Omental fat pad (tissue), 4 donors: ENCODE measurements at places on chromosomes 16 and 17. TPM values are rescaled to one million over a fixed set of nuclear protein-coding genes. Genes with fewer than 3 reads are reported as not detected.

The CLTC gene
- total RNA-seq: 217 TPM

- no peak for DNase-seq
Observed at GRCh38 chr17:79249929-79250521, 175.4 kb downstream of the ENGASE start.

- no peak for DNase-seq
Observed at GRCh38 chr17:82299452-82299851, 18.0 kb downstream of the CD7 start.

The SLC6A4 gene
- 1.3 TPM for total RNA-seq

DNA sequence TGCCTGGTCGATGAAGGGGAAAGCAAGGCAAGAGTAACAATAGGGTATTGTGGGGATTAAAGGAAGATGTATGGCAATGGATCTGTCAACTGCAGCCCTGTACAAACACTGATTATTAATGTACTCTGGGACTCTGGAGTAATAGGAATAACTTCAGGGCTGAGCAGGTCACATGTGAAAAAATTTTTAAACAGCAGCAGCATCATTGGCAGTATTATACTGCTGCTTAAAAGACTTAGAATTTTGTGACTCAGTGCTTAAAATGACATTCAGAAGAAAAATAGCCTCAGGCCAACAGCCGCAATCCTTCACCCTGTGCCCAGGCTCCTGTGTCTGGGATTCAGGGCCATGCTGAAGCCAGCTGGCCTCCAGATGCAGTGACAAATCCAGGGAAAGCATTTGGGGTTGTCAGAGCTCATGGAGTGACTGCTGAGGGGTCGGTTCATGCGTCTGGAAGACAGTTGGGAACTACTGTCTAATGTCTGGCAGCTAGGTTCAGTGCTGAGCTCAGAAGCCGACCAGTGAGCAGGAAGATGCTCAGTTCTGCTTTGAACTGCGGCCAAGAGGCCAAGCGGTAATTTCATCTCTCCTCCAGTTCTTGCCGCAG lies 22.2 kb downstream of the TEX2 start:
- DNase-seq: no peak

The NPIPB6 gene
- 3.1 TPM for total RNA-seq

DNA sequence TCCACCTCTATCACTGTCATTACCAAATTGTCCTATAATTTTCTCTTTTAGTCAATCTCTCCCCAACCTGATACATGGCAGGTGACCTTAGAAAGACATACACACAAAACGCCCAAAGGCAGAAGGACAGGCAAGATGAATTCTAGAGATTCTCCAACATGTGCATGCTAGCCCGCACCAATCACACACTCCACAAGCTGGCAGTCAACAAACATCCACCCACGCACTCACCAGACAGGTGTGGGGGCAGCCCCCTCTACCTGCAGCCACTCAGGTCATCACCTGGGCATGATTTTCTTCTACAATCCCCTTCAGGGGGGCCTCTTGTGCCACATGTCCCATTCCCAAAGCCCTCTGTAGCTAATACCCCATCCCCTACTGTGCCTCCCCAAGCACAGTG lies 9.5 kb downstream of the MPP2 start:
- no peak for DNase-seq

The MPHOSPH6 gene
- 33.6 TPM for total RNA-seq

DNA sequence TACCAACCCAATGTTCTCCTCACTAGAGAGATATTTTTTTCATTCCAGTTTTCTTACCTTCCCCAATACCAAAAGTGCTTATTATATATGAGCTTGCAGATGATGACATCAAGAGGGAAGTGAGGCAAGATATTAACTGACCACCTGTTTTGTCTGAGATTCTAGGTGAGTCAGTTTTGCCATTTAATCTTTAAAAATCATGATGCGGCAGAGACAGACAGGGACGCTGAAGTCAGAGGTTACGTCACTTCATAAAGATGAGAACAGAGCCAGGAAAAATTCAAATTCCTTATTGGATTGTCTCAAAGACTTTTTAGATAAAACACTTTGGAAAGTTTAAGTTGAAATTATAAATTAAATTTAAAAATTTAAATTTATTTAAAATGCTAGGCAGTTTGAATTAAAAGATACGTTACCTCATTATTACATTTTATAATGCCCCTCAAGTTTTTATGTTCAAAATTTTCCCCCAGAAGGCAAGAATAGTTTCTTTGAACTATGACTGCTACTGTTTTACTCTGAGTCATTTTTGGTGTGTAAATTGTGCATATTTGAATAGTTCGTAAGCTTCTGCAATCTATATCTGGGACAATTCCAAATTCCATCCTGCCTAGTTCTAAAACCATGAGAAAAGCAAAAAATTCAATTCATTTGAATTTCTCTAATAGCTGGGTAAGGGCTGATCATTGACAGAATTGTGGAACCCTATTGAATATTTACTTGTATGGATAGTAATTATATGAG lies 839.6 kb upstream of the GOT2 start:
- no peak for DNase-seq

The EPN3 gene
- total RNA-seq: not detected

DNA sequence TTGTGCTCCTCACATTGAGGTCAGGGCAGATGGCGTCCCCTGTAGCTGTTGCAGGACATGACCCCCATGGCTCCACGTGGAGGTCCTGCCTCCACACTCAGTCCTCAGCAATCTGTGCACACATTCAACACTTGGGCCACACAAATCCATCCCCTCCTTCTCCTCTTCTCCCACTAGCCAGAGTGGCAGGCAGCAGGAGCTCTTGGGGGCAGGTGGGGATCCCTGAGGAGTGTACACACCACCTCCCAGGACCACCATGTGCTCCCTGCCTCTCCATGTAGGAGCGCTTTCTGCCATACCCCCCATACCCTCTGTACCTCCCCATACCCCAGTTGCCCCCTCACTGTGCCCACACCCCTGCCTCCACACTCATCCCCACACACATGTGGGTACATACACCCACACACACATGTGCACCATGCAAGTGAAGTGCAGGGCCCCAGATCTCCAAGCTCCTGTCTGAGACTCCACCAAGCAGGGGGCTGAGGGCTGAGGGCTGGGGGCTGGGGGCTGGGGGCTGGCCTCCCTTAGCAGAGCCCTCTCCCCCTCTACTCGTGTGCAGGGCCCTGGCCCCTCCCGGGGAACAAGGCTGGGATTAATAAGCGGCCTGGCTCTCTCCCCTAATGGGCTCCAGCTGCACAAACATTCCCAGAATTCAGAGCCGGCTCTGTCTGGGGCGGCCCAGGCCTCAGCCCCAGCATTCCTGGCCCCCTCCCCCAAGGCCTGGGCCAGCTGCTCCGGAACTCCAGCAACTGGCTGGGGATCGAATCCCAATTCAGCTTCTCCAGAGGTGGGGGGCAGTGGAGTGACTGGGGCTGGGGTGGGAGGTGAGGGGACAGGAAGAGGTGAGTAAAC lies 48.2 kb upstream of the MEIOC start:
- DNase-seq: no peak

The C16orf89 gene
- total RNA-seq: 3.8 TPM

DNA sequence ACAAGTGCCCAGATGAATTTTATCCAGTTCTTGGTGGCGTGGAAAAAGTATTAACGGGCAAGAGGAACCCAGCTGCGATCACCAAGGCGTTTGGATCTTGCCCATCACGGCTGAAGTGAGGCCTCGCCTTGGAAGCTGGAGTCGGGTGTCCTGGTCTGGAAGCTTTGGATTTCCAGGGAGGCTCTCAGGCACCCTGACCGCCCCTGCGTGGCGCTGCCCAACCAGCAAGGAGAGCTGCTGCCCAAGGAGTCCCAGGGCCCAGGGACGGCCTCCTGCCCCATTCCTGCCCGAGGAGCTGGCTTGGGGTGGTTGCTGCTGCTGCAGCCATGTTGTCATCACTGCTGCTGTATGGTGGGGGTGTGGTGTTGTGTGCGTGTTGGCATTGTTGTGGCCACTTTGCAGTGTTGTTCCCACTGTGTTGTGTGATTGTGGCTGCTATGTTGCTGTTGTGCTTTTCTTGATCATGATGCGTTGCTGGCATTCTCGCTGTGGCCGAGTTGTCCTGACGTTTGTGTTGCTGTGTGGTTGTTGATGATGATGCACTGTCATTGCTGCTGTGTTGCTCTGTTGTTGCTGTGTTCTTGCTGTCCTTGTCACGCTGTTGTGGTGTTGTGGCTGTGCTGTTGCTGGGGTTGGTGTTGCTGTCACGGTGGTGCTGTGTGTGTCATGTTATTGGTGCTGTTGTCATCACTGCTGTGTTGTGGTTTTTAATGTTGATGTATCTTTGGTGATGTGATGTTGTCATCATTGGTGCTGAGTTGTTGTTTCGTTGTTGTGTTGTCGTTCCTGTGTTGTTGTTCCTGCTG lies 318.8 kb downstream of the C16orf95 start:
- no peak for DNase-seq

DNA sequence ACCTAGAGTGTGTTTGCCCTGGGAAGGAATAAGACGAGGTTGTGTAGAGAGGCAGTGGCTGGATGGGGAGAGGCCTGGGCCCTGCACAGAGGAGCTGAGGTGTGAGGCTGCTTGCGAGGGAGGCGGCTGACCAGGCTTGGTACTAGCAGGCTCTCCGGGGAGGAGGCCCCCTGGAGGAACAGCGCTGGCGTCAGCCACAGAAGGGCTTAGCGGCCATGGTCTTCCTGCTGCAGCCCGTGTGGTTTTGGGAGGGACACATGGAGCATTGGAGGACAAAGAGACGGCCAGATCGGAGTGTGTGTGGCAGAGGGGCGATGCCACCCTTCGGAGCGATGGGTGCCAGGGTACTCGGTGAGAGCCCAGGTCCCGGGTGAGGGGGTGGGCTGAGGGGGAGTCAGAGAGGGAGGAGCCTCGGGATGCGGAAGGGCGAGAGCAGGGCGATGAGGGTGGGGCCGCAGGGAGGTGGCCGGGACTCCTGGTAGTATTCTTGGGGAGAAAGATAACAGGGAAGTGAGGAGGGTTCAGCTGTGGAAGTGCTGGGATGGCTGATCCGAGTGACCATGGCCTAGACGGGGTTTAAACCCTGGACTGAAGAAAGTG lies 8.3 kb downstream of the BANP start:
- DNase-seq: no peak

The CCT6B gene
- total RNA-seq: 4.6 TPM

GRCh38 chr16:66750279-66751052 lies 943 bp downstream of the DYNC1LI2 start:
- no peak for DNase-seq
